ENCODE measurements at places on chromosomes 7 and 10.

DNA sequence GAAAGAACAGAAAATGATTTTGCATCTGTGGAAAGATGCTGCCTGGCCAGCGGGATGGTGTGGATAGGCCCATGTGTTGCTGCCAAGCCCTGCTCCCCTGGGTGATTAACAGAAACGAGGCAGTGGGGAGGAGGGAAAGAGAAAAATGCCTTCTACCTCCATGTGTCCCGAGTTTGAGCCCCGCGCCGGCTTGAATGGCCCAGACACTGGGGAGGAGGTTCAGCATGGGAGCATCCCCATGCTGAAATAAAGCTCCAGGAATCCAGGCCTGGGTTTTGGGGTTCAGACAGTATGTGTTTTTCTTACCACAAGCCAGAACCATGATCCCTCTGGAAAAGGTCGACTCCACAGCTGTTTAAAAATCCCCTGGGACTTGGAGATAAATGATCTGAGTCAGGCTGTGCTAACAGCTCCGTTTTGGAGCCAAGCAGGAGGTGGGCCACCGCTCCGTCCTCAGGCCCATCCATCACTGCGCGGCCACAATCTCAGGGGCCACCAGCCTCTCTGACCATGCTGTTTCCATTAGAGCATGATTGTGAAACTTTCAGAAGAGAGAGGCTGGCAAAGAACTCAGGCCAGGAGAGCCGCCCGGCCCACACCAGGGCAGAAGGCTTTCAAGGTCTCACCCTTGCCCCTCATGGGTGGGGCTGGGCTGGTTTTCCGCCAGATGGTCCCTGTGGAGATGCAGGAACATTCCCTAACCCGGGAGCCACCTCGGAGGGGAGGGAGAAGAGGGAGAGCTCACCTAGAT, 299.7 kb downstream of the ZEB1 start:
- no peak for DNase-seq

GRCh38 chr7:55912748-55913158, 25.5 kb downstream of the ZNF713 start:
- DNase-seq, result no peak

DNA sequence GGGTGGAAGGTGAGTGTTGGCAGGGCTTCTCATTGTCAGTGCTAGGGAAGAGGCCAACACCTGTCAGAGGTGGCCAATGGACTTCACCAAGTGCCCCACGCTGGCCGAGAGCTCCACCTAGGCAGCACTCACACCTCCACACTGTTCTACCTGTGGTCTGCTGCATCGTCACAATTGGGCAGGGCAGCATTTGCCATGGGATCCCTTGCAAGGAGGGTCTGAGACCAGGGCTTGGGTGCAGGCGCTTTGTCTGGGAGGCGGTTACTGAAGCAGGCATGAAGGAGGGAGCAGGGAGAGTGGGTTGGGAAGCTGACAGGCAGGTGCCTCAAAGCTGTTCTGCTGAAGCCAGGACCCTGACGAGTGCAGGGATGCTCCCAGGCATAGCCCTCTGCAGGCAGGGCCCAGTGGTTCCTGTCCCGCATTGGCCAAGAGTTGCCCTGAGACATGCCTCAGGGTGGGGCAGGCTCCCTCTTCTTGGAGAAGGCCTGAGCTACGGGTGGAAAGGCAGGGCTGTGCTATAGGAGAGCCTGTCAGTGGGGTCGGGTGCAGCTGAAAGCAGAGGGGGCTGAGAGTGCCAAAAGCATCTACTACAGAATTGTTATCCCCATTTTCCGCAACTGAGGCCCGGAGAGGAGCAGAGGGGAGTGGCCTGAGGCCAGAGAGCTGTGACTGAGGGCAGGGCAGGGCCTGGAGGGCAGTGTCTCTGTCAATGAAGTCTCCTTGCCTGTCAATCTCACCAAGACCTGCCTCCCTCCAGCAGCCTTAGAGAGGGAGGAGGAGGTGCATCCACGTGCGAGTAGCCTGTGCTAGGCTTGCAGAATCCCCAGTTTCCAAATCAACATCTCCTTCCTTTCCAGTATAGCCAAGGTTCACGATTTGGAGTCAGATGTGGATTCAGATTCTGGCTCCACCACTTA, 4.0 kb downstream of the RBP3 start:
- no peak for DNase-seq

DNA sequence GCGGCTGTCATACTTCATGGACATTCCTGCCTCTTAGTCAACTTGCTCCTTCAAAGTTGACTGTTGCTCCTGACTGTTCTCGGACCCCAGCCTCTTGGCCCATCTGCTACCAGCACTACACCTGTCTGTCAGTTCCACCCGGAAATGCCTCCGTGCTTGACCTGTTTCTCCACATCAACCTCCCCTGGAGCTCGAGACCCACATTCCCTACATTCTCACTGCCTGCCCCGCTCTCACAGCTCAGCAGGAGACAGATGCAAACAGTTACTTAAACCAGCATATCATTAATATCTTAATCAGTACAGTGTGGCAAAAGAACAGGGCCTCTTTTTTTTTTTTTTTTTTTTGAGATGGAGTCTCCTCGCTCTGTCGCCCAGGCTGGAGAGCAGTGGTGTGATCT, 174.3 kb downstream of the NRP1 start:
- no peak for DNase-seq

- DNase-seq, result no peak
Measured at GRCh38 chr7:112092306-112092705, 113.9 kb downstream of the DOCK4 start.

DNA sequence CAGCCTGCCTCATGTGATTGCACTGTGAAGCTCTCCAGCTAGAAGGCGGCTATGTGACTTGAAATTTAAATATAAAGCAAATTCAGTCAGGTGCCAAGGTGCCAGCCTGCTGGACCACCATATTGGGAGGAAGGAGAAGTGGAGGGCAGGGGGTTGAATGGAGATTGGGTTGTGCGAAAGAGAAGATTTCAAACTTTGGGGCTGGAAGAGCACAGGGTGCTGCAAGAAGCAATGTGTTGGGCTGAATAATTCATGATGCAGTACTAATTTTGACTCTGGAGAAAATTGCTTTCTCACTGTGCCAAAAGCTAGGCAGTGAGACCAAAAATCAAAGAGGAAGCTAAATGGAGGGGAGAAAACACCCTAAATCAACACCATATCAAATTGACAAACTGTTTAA, 335.3 kb downstream of the NRG3 start:
- DNase-seq, result no peak
